ENCODE measurements at places on chromosomes 2 and 18.

DNA sequence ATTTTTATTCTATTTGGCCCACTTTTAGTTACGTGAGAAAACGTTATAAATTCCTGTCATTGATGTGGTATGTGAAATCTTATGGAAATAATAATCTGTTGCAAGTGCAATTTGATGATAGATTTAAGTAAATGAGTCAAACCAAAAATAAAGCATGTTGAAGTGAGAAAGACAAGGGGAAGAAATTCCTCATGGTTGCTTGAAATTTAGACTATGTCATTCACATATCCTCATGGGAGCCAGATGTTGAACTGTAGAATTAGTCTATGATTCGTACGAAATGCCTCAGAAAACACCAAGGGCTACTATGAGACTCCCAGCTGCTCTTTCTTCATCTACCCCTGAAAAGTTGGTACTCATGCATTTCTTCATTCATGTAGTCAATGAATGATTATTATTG is 55.7 kb downstream of the KLHL14 start:
- no peak for DNase-seq

- DNase-seq = no peak
Measured at GRCh38 chr2:237201461-237202287, 116.0 kb downstream of the COPS8 start.

GRCh38 chr2:38671303-38671702 is 5.4 kb downstream of the GALM start:
- DNase-seq = no peak

DNA sequence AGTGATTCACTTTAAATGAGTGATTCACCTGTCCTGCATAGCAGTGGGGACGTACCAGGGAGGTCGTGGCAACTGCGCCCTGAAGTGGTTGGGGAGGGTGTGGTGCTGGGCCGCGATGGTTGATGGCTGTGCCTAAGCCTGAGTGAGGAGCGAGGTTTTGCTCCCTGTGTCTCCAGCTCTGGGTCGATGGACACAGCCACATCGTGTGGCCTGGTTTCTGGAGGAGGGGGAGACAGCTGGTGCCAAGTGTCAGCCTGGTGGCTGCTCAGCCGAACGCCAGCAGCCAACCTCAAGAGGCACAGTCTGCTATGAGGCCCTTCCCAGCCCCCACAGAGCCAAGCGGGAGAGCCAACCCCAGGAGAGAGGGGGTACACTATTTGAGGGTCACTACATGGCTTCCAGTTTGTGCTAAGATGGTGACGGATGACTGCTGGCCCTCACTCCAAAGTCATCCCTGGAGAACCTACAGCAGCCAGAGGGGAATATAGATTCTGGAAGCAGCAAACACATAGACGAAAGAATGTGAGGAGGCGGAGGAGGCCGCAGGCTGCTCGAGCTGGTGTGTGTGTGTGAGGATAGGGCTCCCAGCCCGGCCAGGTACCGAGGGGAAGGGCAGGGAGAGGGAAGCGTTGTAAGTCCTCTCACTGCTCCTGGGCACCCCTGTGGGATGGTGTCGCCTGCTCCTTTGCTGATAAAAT is 58.6 kb upstream of the OTOF start:
- no peak for DNase-seq

GRCh38 chr18:23353459-23353858 is 99.6 kb upstream of the RIOK3 start:
- DNase-seq = no peak

- DNase-seq = no peak
Measured at GRCh38 chr2:34747643-34748042, 1148.5 kb upstream of the FAM98A start.

DNA sequence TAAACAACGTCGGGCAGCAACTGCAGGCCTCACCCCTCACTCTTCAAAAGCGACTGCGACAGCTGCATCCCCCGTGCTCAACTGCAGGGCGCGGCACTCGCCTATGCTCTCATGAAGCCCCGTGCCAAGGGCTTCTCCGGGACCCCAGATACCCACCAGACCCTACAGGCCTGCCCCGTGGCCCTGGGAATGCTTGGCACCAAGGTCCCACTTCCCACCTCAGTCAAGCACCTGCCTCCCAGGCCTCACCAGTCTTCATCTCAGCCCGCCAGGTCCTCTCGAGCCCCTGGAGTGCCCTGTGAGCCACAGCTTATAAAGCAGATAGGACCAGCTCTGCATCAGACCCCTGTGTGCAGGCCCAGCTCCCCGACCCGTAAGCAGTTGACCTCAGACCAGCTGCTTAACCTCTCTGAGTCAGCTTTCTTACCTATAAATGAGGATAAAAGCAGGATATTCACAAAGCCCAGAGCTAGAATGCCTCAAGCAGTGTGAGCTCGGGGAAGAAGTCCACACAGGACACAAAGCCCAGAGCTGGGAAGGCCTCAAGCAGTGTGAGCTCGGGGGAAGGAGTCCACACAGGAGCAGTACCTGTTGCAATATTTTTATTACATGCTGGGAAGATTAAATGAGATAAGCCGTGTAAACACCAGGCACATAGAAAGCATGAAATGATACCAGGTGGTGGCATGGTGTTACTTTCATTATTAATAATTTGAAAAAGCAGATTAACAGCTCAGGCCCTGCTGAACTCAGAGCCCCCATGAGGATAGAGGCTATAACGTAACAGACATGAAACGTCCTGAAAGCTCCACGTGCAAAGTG is 96.9 kb downstream of the HDAC4 start:
- DNase-seq = no peak

GRCh38 chr2:129068543-129068942 is 749.9 kb upstream of the HS6ST1 start:
- no peak for DNase-seq

- no peak for DNase-seq
Measured at GRCh38 chr2:45896311-45896710, 244.8 kb downstream of the PRKCE start.

GRCh38 chr18:51188024-51188701 is 9.3 kb downstream of the MEX3C start:
- DNase-seq = no peak

GRCh38 chr2:108194409-108195132 is 45.2 kb upstream of the SULT1C3 start:
- DNase-seq = no peak

DNA sequence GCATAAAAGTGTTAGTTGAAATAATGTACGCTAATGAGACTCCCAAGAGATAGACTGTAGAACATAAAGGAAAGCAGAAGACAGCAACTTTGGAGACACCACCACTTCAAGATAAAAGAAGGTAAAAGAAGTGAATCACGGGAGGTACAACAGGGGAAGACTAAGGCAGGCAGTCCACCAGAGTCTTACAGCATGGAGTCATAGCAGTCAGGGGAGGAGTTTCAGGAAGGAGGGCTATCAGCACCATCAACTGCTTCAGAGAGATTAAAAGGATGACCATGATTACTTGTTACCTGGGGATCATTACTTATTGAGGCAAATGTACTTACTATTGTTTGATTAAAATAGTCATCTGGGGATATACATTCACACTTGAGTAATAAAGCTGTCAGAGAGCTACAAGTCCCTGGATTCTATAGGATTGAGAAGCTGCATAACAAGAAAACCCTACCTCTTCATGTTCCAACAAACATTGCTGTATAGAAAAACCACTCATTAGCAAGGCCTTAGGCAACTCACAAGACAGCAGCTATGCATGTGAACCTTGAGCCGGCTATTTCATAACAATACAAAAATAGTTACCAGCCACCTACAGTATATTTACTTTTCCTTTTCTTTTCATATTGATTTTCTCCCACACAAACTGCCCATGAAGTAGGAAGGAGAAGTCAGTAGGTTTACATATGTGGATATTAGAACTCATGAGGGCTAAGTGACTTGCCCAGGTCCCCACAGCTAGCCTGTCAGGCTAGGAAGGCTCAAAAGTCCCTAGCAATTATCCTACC is 101.7 kb downstream of the PDE11A start:
- DNase-seq = no peak

DNA sequence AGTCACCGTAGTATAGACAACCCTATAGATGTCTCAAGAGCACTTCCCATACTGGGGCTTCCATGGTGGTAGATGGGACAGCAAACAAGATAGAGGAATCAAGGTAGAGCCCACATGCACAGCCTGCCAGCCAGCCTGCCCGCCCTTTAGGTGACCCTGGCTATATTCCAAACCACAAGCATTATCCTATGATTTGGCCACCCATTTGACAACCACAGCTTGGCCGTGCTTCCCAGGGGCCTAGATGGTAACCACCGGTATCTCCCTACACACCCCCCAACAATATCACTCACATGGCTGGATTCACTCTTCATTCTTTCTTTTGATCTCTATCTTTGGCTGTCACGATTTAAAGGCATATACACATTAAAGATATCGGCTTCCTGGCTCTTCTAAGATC is 85.3 kb downstream of the CDK15 start:
- no peak for DNase-seq

GRCh38 chr2:61995065-61995464 is 89.6 kb downstream of the COMMD1 start:
- DNase-seq = no peak

DNA sequence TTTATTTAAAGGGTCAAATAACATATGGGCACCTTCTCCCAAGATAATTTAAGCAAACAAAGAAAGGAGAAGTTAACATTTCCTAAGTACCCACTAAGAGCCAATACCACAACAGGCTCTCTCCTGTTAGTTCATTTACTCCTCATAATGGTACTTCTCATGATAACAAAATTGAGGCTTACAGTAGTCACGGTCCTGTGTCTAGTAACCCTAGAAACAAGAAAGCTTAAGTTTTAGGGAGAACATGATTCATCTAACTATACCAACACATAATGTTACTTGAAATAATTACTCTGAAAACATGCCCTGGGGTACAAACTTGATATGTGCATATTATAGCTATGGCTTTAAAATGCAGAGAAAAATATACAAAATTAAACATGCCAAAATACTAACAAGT is 19.8 kb downstream of the IWS1 start:
- DNase-seq = no peak

DNA sequence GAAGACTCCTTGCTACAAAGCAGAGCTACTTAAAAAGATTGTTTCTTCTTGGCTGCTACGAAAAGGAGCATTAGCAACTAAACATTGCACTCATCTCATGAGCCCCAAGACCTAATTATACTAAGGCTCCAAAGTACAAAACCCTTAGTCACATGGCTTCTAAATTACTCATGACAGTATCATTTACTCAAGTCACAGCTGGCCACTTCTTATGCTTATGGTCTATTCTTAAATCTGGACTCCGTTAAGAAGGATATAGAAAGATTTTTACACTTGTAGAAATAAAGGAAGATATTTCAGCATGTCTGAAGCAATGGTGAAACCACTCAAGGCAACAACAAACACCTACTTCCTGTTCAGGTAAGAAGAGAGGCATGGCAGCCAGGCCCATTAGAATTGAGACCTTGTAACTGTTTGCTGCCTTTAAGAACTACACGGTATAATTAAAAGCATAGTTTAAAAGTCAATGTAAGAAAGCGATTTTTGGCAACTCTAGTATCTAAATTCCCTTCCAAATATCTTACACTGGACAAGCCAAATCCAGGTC is 12.7 kb downstream of the ANKRD44 start:
- DNase-seq = no peak

- no peak for DNase-seq
Measured at GRCh38 chr18:32804134-32804888, 31.5 kb upstream of the KLHL14 start.

GRCh38 chr2:29241955-29242565 is 126.8 kb downstream of the CLIP4 start:
- DNase-seq = no peak

DNA sequence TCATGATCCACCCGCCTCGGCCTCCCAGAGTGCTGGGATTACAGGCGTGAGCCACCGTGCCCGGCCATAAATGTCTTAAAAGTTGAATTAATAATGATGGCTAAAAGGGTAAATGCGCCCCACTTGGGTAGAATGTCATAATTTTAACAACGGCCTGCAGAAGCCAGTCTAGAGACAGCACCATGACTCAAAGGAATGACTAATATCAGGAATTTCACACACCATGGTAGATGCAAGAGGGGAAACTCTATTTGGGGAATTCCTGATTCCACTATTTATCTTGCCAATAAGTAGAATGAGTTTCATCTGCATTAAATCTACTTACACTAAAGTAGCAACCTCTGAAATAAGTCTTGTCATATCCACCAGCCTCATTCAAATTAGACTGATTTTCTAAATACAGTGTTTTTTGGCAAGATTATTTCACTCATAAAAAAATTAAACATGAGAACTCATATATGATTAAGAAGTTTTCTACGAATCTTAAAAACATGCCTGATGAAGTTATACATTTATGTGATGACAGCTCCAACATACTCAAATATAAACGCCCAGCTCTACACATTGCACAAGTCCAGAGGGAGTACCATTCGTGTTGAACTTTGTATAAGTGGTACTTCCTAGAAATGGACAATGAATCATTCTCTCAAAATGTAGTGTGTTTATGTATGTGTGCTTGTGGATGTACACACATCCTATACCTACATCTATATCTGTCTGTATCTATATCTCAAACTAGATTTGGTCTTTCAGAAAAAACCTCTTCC is 309.7 kb downstream of the IRS1 start:
- DNase-seq = no peak

GRCh38 chr2:129722306-129723019 is 257.0 kb upstream of the RAB6C start:
- no peak for DNase-seq

GRCh38 chr2:231489990-231490389 is 25.7 kb upstream of the NCL start:
- DNase-seq = no peak

GRCh38 chr2:109452318-109453305 is 161.2 kb downstream of the SEPTIN10 start:
- no peak for DNase-seq

- no peak for DNase-seq
Measured at GRCh38 chr18:78875016-78875777, 104.4 kb upstream of the SALL3 start.

- DNase-seq = no peak
Measured at GRCh38 chr2:161134547-161135518, 25.4 kb upstream of the TANK start.

DNA sequence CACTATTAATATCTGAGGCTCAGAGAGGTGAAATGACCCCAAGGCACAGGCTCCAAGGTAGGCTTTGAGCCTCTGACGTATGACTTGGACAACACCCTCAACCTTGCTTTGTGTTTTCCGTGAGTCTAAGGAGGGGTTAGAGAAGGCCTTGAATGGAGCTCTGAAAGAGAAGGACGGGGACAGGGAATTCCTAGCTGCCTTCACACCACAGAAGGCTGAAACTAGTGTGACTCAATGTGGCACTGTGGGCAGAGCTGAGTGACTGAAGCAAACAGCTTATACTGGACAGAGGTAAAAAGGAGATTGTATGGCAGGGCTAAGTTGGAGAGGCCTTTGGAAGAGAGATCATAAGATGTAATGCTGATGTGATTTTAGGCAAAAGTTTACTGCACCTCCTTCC is 3.5 kb upstream of the NCK2 start:
- no peak for DNase-seq

GRCh38 chr2:164839914-164840457 is 1.6 kb downstream of the COBLL1 start:
- DNase-seq = peak; percentile 53

GRCh38 chr2:47198985-47199451 is 43.9 kb upstream of the STPG4 start:
- DNase-seq = no peak

All from muscle of arm (tissue), 14 donors.